ENCODE measurements at places on chromosomes 1 and 21.

GRCh38 chr1:163427279-163427678 lies 105.5 kb downstream of the NUF2 start:
- DNase-seq, result no peak

- DNase-seq, result no peak
Observed at GRCh38 chr1:218312509-218312908, 27.4 kb downstream of the RRP15 start.

GRCh38 chr1:34055818-34056217 lies 109.2 kb downstream of the CSMD2 start:
- DNase-seq, result no peak

DNA sequence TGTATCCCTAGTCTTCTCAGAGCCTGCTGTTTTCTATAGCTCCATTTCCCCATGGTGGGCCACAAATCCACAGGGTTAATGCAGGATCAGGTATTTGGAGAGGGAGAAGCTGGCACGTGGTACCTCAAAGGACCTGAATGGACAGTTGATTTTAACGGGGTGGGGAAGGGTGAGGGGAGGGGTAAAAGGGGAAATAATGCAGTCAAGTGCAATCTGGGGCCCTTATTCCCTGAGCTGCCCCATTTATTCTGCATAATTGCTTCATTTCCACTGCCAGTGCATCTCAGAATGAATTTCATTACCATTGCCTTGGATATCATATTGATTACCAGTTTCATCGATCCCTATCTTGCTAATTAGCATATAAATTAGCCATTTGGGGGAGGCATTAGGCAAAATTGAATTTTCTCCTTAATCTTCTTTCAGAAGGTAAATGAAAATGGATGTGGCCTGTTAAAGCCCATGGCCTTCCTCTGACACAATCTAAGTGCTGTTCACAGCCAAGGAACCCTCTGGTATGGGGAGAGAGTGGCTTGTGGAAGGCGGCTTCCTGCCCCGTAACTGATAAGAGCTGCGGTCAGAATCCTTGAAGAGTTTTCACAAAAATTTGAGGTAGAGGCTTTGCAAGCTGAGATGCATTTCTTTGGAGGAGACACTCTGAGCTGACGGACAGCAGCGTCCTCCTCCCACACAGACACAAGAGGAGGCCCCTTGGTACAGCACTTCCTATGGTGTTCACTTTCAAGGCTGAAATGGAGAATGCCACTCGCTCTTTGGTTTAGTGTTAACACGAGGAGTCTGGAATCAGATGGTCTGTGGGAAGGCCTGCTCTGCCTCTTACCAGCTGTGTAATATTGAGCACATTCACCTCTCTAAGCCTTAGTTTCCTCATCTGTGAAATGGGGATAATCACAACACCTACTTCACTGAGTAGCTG lies 34.4 kb downstream of the PHC2 start:
- no peak for DNase-seq

DNA sequence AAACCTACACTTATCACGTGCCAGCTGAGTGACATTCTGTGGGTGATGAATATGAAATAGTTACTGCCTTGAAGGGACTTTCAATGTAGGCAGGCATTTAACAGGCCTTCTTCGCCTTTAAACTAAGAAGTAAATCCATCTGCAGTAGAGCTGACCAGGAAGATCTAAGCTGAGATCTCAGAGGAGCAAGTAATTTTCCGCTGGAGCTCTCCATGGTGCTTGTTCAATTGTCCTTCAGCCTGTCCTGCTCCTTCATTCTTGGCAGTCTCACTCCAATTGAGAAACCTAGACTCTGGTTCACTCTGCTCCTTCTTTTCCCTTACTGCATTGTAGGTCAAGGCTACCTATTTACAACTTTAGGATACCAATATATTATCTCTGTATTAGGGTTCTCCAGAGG lies 183.5 kb downstream of the HMCN1 start:
- no peak for DNase-seq

DNA sequence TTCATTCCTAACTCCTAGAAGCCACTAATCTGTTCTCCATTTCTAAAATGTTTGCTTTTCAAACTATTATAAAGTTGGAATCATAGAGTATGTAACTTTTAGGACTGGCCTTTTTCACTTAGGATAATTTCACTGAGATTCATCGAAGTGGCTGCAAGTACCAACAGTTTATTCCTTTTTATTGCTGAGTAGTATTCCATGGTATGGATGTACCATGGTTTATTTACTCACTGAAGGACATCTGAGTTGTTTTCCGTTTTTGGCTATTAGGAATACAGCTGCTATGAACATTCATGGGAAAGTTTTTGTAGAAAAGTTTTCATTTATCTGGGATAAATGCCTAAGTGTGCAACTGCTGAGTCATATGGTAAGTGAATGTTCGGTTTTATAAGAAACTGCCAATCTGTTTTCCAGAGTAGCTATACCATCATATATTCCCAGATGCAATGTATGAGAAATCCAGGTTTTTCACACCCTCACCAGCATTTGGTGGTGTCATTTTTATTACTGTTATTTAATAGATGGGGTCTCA lies 66.3 kb downstream of the SLC27A3 start:
- no peak for DNase-seq

GRCh38 chr1:112988367-112988766 lies 32.4 kb upstream of the SLC16A1 start:
- DNase-seq, result no peak

DNA sequence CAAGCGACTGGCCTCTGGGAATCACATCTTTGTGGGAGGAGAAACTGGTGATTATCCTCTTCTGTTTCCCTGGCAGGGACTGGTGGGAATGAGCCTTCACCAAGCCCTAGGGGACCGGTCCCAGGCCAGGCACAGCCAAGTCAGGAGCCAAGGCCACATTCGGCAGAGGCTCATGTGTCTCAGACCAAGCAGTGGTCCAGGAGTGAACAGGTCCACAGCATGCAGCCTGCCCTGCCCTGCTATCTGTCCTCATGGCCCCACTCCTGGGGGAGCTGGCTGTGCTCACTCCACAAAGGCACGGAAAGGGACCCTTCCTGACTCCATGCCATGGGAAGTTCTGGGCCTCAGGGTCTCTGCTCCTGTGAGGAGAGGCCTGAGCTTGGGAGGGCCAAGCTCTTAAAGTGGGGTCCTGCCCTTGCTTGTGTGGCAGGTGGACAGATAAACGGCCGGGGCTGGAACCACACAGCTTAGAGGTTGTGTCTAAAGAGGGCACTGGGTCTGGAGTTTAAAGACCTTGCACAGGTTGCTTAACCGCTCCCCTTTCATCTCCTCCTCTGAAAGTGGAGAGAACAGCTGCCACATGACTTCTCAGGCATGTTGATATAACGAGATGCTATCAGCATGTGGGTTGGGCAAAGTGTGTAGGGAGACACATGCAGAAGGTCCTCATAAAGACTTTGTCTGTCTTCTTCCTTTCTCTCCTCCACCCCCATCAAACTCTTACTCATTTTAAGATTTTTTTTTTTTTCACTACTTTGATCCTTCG lies 57.5 kb downstream of the CASQ2 start:
- DNase-seq, result no peak

- no peak for DNase-seq
Observed at GRCh38 chr1:159014003-159014571, 4.4 kb downstream of the IFI16 start.

DNA sequence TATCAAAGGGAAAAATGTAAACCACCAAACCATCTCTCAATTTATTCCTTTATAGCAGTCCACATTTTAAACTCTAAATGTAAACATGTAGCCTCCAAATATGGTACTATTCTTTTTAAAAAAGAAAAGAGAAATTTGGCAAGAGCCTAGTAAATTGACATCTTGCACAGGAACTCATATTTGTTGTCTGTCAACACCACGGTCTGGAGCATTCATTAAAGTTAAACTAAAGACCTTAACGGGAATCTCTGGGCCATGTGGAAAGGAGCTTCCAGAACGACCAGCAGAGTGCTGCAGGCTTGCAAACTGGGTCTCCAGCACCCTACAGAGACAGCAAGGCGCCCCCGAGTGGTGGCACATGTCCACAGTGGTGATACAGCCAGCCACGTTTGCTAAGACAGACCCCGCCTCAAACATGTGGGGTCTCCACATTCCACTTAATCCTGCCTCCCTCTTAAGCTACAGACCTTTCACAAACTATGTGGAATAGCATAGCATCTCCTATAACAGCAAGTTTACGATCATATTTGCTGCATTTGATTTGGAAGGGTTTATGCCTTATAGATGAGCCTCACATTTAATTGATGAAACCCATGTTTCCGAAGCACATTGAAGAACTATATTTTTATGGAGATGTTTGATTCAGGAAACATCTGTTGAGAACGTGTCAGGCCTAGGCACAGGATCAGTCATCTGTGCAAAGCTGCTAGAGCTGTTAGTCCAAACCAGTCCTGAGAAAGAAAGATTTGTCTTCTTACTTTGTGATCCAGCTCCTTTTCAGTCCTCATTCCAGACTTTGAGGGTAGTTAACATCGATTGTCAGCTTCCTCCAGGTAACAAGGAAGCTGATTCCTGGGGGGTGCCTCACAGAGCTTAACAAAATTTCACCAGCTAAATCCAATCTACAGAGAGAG lies 96.4 kb upstream of the BACE2 start:
- no peak for DNase-seq

DNA sequence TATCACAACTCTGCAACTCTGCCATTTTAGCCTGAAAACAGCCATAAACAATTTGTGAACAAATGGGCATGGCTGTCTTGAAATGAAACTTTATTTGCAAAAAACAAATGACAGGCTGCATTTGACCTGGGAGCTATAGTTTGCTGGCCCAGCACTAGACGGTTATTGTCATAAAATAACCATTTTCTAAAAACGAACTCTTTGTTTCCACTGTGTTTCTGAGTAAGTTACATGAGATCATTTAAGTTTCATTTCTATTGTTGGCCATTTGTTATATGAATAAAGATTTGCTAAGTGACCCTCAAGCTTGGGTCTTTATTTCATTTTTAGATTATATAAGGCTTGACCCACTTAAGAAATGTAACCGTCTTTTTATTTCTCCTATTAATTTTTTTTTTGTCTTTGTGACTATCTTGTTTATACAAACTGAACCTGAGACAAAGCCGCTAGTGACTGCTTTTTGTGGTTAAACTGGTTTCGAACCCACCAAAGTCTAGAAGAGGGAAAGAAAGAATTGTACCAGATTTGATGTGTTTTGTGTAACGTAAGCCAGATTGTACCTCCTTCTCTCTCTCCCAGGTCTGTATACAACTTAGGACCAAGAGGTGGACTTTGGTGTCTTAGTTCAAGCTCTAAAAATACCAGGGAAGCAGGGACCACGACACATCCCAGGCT lies 12.9 kb upstream of the KCNJ15 start:
- DNase-seq, result no peak

DNA sequence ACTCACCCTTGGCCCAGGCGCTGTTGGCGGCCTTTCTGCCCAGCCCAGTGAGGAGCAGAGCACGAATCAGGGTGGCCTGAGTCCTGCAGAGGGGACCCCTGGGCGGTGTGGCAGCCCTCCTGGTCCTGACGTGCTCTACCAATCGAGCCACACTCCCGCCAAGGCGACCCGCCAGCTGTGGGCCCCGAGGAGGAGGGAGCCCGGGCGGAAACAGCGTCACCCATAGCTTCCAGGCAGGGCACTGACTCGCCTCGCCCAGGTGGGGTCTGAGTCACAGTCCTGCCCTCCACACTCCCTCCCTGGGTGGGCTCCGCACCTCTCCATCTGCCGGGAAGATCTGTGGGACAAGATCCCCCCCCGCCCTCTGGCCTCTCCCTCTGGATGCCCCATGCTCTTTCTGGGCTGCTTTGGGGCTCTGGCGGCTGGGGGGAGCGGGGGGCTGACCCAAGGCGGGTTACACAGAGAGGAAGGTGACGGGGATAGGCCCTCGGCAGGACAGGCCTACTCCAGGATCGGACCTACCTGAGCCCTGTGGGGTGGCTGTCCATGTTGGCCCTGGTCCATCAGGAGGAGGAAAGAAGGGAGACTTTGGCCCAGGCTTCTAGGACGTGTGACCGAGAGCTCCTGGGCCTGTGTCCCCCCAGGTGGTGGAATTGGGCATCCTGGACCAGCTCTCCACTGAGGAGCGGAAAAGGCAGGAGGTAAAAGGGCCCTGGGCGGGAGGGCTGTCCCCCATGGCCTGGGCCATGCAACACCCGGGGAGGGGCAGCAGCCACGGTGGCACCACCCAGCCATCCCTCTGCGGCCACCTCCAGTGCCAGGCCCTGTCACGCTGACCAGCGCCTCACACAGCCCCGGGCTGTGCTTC lies 14.0 kb downstream of the ARHGEF16 start:
- DNase-seq, result no peak

DNA sequence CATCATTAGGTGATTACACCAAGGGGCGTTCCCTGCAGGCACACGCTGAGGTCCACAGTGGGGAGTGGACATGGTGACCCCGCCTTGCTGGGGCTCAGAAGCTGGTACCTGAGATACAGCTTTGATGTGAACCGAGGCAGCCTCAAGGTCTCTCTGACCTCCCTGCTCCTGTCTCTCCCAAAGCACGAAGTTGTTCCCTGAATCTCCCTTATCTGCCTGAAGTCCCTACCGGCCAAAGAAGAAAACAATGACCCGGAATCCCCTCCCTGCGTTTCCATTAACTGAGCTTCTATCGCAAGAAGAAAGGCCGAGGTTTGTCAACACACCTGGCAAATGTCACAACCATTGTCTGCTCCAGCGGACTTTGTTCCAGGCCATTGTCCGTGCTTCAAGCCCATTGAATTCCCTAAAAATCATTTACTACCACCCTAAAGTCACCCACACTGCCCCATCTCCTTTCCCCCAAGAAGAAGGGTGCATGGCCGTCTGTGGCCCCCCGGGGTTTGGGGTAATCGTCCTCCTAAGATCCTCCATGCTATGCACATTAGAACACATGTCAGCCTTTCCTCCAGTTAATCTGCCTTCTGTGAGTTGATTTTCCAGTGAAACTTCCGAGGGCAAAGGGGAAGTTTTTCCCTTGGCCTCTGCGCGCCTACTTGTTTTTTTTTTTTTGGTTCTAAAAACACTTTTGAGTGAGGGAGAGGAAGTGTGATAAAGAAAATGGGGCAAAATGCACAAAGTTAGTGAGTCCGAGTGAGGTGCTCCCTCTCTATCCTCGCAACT lies 48.1 kb upstream of the COL18A1 start:
- no peak for DNase-seq

GRCh38 chr1:6627841-6628545 lies 3.3 kb downstream of the THAP3 start:
- DNase-seq, result no peak

DNA sequence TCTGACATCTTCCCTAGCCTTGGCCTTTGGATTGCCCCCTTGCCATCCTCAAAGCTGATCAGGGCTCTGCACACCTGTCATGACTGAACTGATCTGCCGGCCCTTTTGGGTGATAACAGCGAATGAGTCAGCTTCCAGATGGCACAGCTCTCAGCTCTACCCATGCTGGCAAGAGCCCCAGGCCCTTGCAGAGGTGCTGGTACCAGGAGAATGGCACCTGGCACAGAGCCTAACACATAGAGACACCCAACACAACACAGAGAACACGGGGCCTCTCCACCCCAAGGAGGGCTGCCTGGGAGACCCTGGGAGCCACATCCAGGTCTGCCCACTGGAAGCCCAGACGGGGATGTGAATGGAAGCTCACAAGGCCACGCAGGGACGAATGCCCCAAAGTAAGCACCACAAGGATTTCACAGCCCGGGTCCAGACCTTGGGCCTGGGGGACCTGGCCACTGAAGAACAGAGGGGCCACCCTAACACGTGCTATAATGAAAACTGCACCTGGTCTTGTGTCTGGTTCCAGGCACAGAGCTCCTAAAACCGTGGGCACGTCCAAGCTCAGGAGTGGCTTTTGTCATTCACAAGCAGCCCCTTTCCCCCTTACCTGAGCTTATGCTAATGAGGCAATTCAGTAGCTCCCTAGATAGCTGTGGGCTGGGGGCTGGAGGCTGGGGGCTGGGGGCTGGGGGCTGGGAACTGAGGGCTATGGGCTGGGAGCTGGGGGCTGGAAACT lies 160.5 kb downstream of the NPHP4 start:
- DNase-seq, result no peak

- no peak for DNase-seq
Observed at GRCh38 chr1:178664278-178664677, 60.8 kb upstream of the RALGPS2 start.

- DNase-seq, result no peak
Observed at GRCh38 chr1:206709772-206710459, 25.2 kb downstream of the MAPKAPK2 start.
